ENCODE measurements at places on chromosomes 1 and 21.

DNA sequence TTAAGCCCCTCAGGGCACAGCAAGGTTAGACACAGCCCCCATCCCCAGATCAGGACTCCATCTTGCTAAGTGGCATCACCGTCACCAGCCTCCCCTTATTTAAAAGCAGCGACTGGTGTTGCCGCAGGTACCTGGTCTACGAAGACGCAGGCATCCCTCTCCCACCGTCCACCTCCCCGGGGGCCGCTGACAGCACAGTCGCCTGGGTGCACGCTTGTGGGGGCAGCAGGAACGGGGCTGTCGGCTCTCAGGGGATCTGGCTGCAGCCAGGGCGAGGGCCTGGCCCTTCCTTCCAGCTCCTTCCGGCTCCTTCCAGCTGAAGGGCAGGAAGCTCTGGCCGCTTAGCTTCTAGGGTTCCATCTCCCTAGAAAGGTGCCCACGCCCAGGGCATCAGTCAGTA, 17.6 kb upstream of the CCDC27 start:
- DNase-seq, result no peak

- no peak for DNase-seq
These were observed at the start of gene MIXL1 for GRCh38 chr1:226223157-226223785. Gene MIXL1, plus strand, starts transcription at chr1:226223664. Its CDS starts 18 bp downstream, at chr1:226223682.

- peak; percentile 33 for DNase-seq
These were observed 63.8 kb downstream of the LMO4 start for GRCh38 chr1:87392248-87393192.

- DNase-seq, result no peak
These were observed 17.6 kb downstream of the TNNT2 start for GRCh38 chr1:201359873-201360210.

DNA sequence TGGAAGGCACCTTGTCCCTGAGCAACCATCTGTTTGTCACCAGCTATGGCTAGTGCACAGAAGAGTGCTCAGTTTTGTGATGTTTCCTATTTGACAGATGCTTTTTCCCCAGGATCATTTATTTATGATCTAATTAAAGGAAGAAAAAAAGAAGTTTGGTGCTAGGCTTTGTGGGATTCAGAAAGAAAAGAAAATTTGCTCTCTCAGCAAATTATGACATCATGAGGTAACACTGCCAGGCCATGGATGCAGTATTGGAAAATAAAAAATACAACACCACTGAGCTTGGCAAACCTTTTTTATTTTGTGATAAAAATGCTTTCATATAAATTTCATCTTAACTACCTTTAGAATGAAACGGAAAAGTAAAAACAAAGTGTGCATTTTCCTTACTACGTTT, 15.5 kb upstream of the ADAM30 start:
- DNase-seq, result no peak

- DNase-seq, result peak; percentile 91
These were observed 21.3 kb downstream of the RAB3B start for GRCh38 chr1:51969038-51969705.
